Pulmonary artery endothelial cell (primary cell): ENCODE measurements at places on chromosomes 13 and 19. TPM values are rescaled to one million over a fixed set of nuclear protein-coding genes. Genes with fewer than 3 reads are reported as not detected.
A peak's percentile ranks its signal among the peaks of the same experiment; 100 is the strongest.

DNA sequence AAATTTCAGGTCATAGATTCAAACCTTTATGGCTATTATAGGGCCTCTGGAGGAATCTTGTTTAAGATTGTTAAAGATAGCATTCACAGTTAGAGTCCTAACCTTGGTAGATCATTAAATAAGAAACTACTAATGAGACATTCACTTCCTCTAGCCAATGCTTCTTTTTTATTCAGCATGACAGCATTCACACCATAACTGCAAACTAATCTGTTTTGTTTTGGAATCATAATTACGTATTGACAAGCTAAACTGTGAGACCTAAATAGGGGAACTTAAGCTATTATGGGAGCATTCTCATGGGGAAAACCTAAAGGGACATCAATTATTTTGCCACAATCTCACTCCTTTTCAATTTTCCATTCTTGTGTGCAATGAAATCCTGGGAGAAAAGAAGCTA is 653.8 kb downstream of the PCDH9 start:
- DNase-seq: no peak

GRCh38 chr13:30856005-30856790 is 49.9 kb upstream of the MEDAG start:
- DNase-seq: no peak

DNA sequence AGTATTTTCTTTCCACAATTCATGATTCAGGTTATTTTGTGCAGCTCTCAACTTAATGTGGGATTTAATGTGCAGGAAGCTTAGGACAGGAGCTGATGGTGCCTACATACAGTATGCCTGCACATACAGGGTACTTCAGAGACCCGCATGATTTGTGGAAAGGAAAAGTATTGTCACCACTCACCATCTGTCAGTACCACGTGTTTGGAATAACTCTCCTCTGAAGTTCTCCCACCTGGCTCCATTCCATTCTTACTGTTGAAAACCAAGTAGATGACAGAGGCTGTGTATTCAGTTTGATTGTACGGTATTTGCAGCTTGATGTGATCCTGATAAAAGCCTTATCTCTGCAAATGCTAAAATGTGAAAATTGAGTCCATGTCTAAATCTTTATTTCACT is 85.7 kb downstream of the ZAR1L start:
- no peak for DNase-seq

NCR1 gene
- total RNA-seq: not detected in 2 replicates

ASPDH gene
- not detected in 2 replicates for total RNA-seq

DNA sequence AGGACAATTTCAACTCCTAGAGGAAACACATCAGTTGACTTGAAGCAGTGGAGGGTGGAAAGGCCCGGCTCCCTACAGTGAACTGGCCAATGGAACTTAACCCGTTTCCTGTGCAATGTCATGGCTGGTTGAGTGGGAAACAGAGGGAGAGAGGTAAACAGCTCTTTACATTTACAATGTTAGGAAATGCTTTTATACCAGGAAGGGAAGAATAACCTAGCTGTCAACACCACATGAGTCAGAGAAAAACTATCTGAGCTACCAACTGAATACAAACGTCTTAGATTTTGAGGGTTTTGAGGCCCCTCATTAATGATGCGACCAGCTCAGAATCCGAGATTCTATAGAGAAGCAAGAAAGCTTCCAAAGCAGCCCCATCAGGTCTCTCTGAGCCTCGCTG is 36.7 kb downstream of the CARD8 start:
- peak; percentile 64 for DNase-seq

SIAH3 gene
- not detected in 2 replicates for total RNA-seq

ZNF154 gene
- 0.92 and 6.0 TPM in 2 replicates for total RNA-seq

- DNase-seq: no peak
These were observed 15.0 kb upstream of the EMC10 start for GRCh38 chr19:50461066-50461875.

DNA sequence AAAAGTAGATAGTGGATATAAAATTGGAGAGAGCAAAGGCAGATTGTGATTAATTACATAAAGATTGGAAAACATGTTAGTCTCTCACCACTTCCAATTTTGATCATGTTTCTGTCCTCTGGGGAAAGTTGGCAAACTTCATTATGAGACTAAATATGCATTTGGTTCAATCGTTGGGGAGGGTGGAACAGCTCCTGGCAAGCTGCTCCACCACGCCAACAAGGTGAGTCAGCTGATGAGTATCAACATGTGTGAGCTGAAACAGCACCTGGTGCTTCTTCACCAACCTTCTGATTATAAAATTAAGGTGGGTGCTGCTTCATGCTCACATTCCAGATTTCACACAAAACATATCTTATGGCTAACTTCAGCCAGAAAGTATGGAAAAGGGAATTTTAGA is 1784.6 kb downstream of the SLITRK5 start:
- DNase-seq: no peak
